CD8-positive, alpha-beta memory T cell (primary cell): ENCODE measurements at places on chromosomes 1 and 21. TPM values are rescaled to one million over a fixed set of nuclear protein-coding genes. Genes with fewer than 3 reads are reported as not detected.
A peak's percentile ranks its signal among the peaks of the same experiment; 100 is the strongest.

GRCh38 chr1:81374481-81374880, 426.3 kb upstream of the ADGRL2 start:
- no peak overlapping the region for H3K4me3 ChIP-seq
- no peaks in the 10 kb centered on the region for H3K4me1 ChIP-seq
- H3K27ac ChIP-seq = no peak overlapping the region
- no peaks in the 10 kb centered on the region for H3K36me3 ChIP-seq

- peaks cover 20% of the 10 kb centered on the region for H3K4me1 ChIP-seq
- H3K27me3 ChIP-seq = peaks cover 43% of the 10 kb centered on the region
- H3K36me3 ChIP-seq = no peaks in the 10 kb centered on the region
These were observed 5.1 kb upstream of the HES4 start for GRCh38 chr1:1004780-1005697.

DNA sequence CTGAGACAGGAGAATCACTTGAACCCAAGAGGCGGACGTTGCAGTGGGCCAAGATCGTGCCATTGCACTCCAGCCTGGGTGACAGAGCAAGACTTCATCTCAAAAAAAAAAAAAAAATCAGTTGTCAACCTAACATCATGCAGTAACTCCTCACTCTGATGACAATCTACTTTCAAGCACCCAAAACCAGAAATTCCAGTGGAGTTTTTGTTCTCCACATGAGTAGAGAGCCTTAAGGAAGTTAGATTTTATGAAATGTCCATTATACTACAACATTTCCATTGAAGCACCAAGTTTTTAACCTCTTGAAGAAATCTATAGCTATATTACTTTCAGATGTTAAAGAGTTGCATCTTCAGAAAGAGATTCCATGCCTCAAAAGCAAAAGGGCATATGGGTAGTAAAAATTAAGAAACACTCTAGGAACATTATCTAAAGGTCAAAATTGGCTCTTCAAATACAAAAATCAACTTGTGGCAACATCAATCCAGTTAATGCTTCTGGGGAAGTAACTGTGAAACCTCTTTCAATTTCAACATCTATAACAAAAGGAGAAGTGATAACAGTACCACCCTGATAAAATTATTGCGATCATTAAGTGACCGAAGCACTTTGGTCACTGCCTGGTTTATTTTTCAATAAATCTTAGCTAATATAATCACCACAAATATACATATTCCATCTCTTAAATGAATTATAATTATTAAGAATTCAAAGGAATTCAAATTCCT, 7.7 kb downstream of the LPGAT1 start:
- DNase-seq = no peak
- H3K27ac ChIP-seq = no peak overlapping the region
- no peaks in the 10 kb centered on the region for H3K36me3 ChIP-seq
- H3K4me3 ChIP-seq = no peak overlapping the region
- H3K27me3 ChIP-seq = no peaks in the 10 kb centered on the region
- no peaks in the 10 kb centered on the region for H3K4me1 ChIP-seq

Gene OXCT2
- total RNA-seq = 2.2 TPM

- DNase-seq = no peak
- H3K27ac ChIP-seq = peak within 1 kb of the TSS; percentile 36
- no peak within 1 kb of the TSS for H3K4me3 ChIP-seq
- no peaks in the 10 kb centered on the region for H3K27me3 ChIP-seq
These were observed at the start of gene DNAH14 for GRCh38 chr1:224929335-224930237. DNAH14 (plus strand) TSS chr1:224929675; CDS start chr1:224952703, 23,028 bp downstream.

Gene DNAJC6
- 5.6 TPM for total RNA-seq

GRCh38 chr1:56905667-56906066, 51.1 kb downstream of the C8A start:
- H3K27ac ChIP-seq = no peak overlapping the region
- DNase-seq = no peak
- H3K36me3 ChIP-seq = no peaks in the 10 kb centered on the region
- H3K27me3 ChIP-seq = no peaks in the 10 kb centered on the region
- no peak overlapping the region for H3K4me3 ChIP-seq
- H3K4me1 ChIP-seq = no peaks in the 10 kb centered on the region

Gene TIE1
- 0.33 TPM for total RNA-seq

DNA sequence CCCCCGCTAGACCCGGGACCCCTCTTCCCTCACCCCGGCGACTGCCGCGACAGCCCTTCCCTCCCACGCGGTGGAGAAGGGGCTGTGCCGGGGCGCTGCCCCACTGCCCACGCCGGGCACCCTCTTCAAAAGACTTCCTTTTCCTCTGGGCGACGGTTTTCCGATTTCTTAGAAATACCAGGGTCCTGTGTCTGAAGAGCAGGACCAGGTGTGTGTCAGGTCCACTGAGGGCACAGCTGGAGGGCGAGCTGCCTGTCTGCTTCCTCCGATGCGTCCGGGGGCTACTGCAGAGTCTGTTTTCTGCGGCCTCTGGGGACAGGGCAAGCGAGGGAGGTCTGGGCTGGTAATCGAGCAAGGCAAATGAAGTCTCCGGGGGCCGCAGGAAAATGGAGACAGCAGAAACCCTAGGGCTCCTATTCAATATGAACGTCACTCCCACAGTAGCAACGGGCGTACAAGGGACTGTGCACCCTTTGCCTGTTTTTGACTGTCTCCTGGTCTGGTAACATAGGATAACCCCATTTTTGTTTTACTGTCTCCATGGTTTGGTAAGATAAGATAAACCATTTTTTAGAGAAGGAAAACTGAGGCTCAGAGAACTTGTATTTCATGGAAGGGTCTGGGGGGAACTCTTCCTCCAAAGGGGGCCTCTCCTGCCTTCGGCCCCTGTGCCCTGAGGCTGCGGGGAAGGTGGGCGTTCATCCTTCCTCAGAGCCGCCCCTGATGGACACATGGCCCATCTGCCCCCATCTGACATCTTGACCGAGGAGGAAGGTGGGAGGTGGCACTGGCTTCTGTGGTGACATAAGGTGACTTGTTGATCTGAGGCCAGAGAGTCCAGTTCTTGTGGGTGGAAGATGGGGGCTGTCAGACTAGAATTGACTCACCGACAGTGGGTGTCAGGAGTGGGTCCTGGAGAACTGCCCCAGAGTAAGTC, 970 bp downstream of the TNFRSF1B start:
- peak overlapping the region; percentile 91 for H3K4me3 ChIP-seq
- H3K36me3 ChIP-seq = no peaks in the 10 kb centered on the region
- peaks cover 67% of the 10 kb centered on the region for H3K4me1 ChIP-seq

DNA sequence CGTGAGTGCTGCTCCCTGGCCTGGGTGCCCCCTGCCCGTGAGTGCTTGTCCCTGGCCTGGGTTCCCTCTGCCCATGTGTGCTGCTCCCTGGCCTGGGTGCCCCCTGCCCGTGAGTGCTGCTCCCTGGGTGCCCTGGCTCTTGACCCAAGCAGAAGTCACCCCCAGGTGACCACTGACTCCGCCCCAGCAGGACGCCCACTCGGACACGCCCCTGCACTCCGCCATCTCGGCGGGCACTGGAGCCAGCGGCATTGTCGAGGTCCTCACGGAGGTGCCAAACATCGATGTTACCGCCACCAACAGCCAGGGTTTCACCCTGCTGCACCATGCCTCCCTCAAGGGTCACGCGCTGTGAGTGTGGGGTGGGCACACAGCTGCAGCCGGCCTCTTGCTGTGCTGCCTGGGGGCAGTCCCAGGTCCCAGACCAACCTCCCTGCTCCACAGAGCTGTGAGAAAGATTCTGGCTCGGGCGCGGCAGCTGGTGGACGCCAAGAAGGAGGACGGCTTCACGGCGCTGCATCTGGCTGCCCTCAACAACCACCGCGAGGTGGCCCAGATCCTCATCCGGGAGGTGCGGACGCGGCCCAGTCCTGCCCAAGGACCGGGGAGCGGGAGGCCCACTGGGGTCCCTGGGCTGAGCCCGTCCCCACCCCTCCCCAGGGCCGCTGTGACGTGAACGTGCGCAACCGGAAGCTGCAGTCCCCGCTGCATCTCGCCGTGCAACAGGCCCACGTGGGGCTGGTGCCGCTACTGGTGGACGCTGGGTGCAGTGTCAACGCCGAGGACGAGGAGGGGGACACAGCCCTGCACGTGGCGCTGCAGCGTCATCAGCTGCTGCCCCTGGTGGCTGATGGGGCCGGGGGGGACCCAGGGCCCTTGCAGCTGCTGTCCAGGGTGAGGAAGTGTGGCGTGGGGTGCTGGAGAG, 3.9 kb upstream of the MMP23B start:
- no peak overlapping the region for H3K4me3 ChIP-seq
- DNase-seq = no peak
- H3K36me3 ChIP-seq = no peaks in the 10 kb centered on the region
- H3K27me3 ChIP-seq = no peaks in the 10 kb centered on the region
- H3K27ac ChIP-seq = peak overlapping the region; percentile 65
- peaks cover 5% of the 10 kb centered on the region for H3K4me1 ChIP-seq

- no peak overlapping the region for H3K4me3 ChIP-seq
- H3K36me3 ChIP-seq = no peaks in the 10 kb centered on the region
- peak; percentile 25 for DNase-seq
- H3K27ac ChIP-seq = no peak overlapping the region
These were observed 43.7 kb downstream of the TRIM11 start for GRCh38 chr1:228362884-228363450.

GRCh38 chr1:14739082-14739832, 140.8 kb downstream of the KAZN start:
- H3K27me3 ChIP-seq = peaks cover 6% of the 10 kb centered on the region
- DNase-seq = no peak
- no peak overlapping the region for H3K4me3 ChIP-seq

Gene TSACC
- not detected for total RNA-seq

GRCh38 chr1:156490401-156491032, 10.1 kb downstream of the MEF2D start:
- H3K27ac ChIP-seq = peak overlapping the region; percentile 69
- H3K4me3 ChIP-seq = peak overlapping the region; percentile 36

Gene VANGL1
- 3.0 TPM for total RNA-seq

Gene LRRIQ3
- 2.9 TPM for total RNA-seq

GRCh38 chr1:27044613-27045151, 32.0 kb upstream of the TENT5B start:
- peak overlapping the region; percentile 41 for H3K4me3 ChIP-seq
- H3K27me3 ChIP-seq = no peaks in the 10 kb centered on the region
- H3K27ac ChIP-seq = no peak overlapping the region

GRCh38 chr1:14441302-14441741, 157.2 kb upstream of the KAZN start:
- H3K36me3 ChIP-seq = no peaks in the 10 kb centered on the region
- no peak for DNase-seq
- H3K27me3 ChIP-seq = no peaks in the 10 kb centered on the region
- H3K4me3 ChIP-seq = no peak overlapping the region

Gene SLAMF9
- total RNA-seq = not detected

- H3K27ac ChIP-seq = no peak overlapping the region
- no peak overlapping the region for H3K4me3 ChIP-seq
- no peak for DNase-seq
- no peaks in the 10 kb centered on the region for H3K36me3 ChIP-seq
- no peaks in the 10 kb centered on the region for H3K27me3 ChIP-seq
These were observed 260.1 kb upstream of the C1orf174 start for GRCh38 chr1:4160181-4160580.

Gene FCRL4
- not detected for total RNA-seq

- no peak within 1 kb of the TSS for H3K27ac ChIP-seq
- no peaks in the 10 kb centered on the region for H3K36me3 ChIP-seq
- peak within 1 kb of the TSS; percentile 64 for H3K4me3 ChIP-seq
- peaks cover 32% of the 10 kb centered on the region for H3K4me1 ChIP-seq
These were observed at the start of gene RNF220 for GRCh38 chr1:44405031-44405797. RNF220 (plus strand) TSS chr1:44405255.

Gene SLAMF6
- 30.7 TPM for total RNA-seq

DNA sequence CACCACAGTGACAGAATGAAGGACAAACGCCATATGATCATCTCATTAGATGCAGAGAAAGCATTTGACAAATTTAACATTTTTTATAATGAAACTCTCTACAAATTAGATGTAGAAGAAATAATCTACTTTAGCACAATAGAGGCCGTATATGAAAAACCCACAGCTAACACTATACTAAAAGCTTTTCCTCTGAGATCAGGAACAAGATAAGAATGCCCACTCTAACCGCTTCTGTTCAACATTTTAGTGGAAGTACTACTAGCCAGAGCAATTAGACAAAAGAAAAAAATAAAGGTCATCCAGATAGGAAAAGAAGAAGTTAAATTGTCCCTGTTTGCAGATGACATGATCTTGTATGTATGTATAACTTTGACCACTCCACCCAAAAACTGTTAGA, 109.7 kb downstream of the SLC35F3 start:
- H3K4me3 ChIP-seq = no peak overlapping the region
- no peak overlapping the region for H3K27ac ChIP-seq
- no peaks in the 10 kb centered on the region for H3K27me3 ChIP-seq
- no peak for DNase-seq
- no peaks in the 10 kb centered on the region for H3K4me1 ChIP-seq

Gene SRRM1
- total RNA-seq = 244 TPM

- no peaks in the 10 kb centered on the region for H3K36me3 ChIP-seq
- H3K27ac ChIP-seq = no peak overlapping the region
- H3K4me1 ChIP-seq = no peaks in the 10 kb centered on the region
- no peak for DNase-seq
These were observed 436.6 kb upstream of the C1orf87 start for GRCh38 chr1:60510162-60510561.

GRCh38 chr1:23402286-23403037, 22.1 kb downstream of the TCEA3 start:
- peaks cover 5% of the 10 kb centered on the region for H3K4me1 ChIP-seq
- no peaks in the 10 kb centered on the region for H3K36me3 ChIP-seq
- H3K27ac ChIP-seq = no peak overlapping the region
- no peaks in the 10 kb centered on the region for H3K27me3 ChIP-seq
- DNase-seq = no peak
- no peak overlapping the region for H3K4me3 ChIP-seq

DNA sequence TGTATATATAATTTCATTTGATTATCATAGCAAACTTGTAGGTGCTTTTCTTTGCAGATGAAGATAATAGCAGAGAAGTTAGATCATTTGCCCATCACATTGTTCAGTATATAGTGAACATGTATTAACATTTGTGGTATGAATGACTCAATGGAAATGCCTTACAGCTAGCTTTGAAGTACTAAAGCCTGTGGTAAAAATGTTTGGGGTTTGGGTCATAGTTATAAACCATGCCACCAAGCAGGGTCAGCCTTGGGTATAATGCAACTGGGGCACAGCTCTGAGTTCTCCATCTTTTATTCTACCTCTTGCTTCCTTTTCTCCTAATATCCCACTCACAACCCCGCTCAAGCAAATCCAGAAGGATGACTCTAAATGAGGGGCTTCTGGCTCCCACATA, 141.6 kb downstream of the KCNT2 start:
- no peaks in the 10 kb centered on the region for H3K36me3 ChIP-seq
- H3K4me1 ChIP-seq = no peaks in the 10 kb centered on the region
- no peak overlapping the region for H3K27ac ChIP-seq

GRCh38 chr1:174397261-174397660, 50.5 kb upstream of the GPR52 start:
- H3K36me3 ChIP-seq = peaks cover 7% of the 10 kb centered on the region
- H3K27ac ChIP-seq = no peak overlapping the region
- H3K4me3 ChIP-seq = no peak overlapping the region
- H3K4me1 ChIP-seq = no peaks in the 10 kb centered on the region
- H3K27me3 ChIP-seq = no peaks in the 10 kb centered on the region

DNA sequence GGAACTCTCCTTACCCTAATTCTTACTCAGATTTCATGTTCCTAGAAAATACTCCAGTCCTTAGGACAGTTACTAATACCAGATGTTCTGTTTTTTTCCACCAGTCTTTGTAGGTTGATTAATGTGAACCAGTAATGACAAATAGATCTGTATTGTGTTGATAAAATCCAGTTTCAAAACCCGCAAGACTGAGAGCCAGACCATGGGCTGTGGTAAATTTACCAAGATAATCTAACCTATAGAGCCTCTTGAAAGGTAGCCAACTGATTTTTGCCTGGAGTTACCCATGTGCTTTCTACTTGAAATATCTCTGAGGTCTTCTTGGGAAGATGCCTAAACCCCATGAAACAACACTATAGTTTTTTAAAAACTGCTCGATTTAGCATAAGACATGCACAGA, 46.5 kb upstream of the CDC7 start:
- no peak for DNase-seq
- no peaks in the 10 kb centered on the region for H3K36me3 ChIP-seq
- no peaks in the 10 kb centered on the region for H3K4me1 ChIP-seq
- H3K27me3 ChIP-seq = no peaks in the 10 kb centered on the region
- no peak overlapping the region for H3K27ac ChIP-seq
- no peak overlapping the region for H3K4me3 ChIP-seq

Gene KCNN3
- 0.18 TPM for total RNA-seq
